ENCODE measurements at places on chromosomes 11 and 22.
A peak's percentile ranks its signal among the peaks of the same experiment; 100 is the strongest.

- no peak for DNase-seq
Measured at GRCh38 chr11:250740-251299, 14.0 kb downstream of the PSMD13 start.

GRCh38 chr11:65207918-65208784 lies 26.4 kb downstream of the CAPN1 start:
- no peak for DNase-seq

DNA sequence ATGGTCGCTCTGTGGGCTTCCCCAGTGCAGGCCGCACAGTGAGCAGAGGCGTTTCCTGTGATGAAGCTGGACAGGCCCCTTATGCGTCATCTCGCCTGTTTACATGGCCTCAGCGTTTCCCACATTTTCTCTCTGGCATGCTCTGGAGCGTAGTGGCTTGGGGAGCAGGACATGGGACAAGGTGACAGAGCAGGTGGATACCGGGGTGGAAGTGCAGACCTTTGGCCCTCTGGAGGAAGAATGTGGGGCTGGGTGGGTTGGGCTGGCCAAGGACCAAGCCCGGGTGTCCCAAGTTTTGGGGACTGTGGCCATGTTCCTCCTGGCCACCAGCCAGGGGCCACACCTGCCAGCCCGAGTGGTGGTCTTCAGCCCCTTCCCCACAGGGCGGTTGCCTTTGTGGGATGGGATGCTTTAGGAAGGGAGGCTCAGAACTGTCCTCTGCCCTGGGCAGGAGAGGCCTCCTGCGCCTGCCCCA lies 446.6 kb downstream of the TBC1D22A start:
- no peak for DNase-seq

GRCh38 chr11:83070044-83070701 lies 1.5 kb downstream of the RAB30 start:
- no peak for DNase-seq

DNA sequence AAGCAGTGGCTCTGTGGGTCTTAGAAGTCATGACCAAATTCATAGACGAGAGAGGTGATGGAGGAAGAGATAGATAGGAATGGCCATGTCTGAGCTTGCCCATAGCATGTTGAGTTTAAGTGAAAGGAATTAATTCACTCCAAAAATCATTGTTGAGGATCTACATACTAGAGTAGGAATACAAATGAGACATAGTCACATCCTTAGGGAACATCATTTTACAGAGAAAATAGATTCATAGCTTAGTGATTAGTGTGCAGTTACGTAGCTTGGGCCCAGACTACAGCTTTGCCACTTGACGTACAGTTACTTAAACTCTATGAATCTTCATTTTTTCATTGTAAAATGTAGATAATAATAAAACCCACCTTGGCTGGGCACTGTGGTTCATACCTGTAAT lies 21.4 kb upstream of the BMAL1 start:
- DNase-seq = no peak

DNA sequence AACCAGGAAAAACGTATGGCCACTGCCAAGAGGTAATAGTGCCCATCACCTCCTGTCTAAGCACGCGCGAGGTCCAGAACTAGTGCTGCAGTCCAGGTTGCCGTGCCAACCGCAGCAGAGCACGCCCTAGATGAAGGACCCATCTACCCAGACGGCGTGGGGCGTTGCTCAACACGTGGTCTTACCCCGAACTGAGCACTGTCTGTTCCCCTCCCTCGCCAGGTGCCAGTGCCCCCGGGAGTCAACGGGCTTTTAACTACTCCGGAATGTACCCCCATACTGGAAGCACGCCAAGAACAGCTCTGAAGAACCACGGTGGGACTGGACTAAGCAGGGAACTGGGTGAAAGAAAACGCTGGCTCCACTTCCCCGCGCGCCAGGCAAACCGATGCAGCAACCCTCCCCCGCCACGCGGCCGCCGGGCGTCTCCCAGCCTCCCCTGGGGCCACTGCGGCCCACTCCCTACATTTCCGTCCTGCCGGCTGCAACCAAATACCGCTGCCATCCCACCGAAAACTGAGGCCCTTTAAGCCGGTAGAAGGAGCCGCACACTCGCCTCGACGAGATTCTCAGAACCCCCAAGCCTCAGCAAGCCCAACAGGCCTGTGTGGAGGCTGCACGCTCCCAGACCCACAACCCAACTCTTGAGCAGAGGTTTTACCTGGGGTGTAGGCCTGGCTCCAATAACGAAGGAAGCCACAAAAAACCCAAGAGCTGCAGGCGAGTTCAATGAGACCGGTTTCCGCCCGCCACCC lies at the start of gene HSPA8:
TSS of gene HSPA8 (minus strand) at position 734 of the 755 bp plus-strand sequence. CDS start 812 bp downstream, outside the sequence.
- DNase-seq = peak; percentile 83

GRCh38 chr11:44110231-44110679 lies 14.8 kb downstream of the EXT2 start:
- DNase-seq = peak; percentile 56

GRCh38 chr22:19678949-19679521 lies 35.3 kb upstream of the SEPTIN5 start:
- DNase-seq = no peak

GRCh38 chr11:9625162-9625561 lies 38.7 kb upstream of the SWAP70 start:
- DNase-seq = no peak

DNA sequence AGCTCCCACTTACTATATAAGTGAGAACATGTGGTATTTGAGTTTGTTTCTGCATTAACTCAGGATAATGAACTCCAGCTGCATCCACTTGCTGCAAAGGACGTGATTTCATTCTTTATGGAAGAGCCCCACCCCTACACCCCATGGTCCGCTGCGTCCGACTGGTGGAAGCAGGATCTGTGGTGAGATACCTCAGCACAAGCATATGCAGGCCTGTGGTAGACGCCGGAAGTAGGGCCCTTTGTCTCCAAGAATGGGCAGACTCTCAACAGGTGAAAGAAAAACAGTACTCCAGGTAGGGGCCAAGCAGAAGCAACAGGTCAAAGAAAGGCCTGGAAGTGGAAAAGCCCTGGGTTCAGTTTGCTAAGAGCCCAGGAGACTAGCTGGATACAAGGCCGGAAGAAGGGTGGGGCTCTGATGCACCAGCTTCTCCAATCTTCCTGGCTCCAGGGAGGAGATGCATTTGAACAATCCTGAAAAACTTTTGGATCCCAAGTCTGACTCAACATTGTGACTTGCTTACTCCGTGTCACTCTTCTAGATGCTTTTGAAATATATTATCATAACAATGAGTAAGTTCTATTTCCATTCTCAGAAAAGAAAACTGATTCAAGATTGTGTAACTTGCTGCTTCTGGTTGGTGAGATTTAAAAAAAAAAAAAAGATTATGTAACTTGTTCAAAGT lies 30.4 kb downstream of the NEAT1 start:
- no peak for DNase-seq

GRCh38 chr11:64929625-64930024 lies 5.1 kb downstream of the PPP2R5B start:
- DNase-seq = no peak

DNA sequence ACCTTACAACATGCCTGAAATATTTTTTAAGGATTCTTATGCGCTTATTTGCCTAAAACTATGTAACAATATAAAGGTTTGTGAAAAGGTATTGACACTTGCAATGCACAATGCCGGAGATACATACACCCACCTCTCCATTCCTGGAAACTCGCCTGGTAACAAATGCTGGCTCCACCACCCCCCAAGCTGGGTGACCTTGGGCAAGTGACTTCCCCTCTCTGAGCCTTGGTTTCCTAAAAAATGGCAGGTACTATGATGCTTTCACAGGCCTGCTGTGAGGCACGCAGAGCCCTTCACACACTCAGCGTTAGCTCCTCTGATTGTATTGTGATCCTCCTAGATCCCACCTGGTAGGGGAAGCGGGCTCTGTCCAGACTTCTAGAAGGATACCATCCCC lies 2.3 kb downstream of the GAL3ST1 start:
- no peak for DNase-seq

DNA sequence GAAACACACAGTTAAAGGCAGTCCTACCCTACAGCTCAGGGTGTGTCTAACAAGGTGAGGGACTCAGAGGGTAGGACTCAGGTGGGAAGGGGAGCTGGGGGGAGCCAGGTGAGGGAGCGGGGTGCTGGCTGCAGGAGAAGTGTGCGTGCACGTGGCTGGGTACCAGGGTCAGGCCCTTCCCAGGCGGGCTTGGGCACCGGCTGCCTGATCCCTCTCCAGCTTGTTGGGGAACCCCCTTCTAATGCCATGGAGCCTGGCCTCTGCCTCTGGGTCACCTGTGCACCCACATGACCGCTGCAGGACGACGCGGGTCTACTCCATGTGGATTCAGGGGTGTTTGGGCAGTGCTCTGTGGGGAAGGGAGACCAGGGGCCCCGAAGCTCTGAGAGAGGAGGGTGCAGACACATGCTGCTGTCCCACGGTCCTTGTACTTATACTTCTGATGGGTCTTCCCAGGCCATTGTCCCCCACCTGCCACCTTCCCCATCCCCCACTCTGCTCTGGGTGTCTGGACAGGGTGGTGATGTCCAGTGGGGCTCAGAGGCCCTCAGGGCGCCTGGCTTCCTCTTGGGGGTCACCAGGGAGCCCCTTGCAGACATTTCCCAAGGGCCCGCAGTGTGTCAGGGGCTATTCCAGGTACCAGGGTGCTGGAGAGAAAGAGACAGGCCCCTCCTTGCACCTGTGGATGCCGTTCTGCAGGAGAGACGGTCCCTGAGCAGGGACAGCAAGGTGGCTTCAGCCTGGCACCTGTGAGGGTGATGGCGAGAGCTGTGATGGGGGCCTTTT lies 10.4 kb upstream of the MRGPRD start:
- no peak for DNase-seq

GRCh38 chr11:64834723-64835615 lies 9.5 kb downstream of the CDC42BPG start:
- DNase-seq = no peak

- no peak for DNase-seq
Measured at GRCh38 chr11:99952816-99953215, 734.3 kb upstream of the ARHGAP42 start.

- DNase-seq = no peak
Measured at GRCh38 chr11:120569861-120570260, 58.3 kb downstream of the GRIK4 start.

- DNase-seq = no peak
Measured at GRCh38 chr11:3223932-3224381, 5.3 kb upstream of the MRGPRG start.

- DNase-seq = no peak
Measured at GRCh38 chr11:38384568-38384967, 1786.5 kb upstream of the RAG2 start.
